Dorsolateral prefrontal cortex (tissue), 122 donors: ENCODE measurements at places on chromosomes 12 and 14. TPM values are rescaled to one million over a fixed set of nuclear protein-coding genes. Genes with fewer than 3 reads are reported as not detected.
A peak's percentile ranks its signal among the peaks of the same experiment; 100 is the strongest.

DNA sequence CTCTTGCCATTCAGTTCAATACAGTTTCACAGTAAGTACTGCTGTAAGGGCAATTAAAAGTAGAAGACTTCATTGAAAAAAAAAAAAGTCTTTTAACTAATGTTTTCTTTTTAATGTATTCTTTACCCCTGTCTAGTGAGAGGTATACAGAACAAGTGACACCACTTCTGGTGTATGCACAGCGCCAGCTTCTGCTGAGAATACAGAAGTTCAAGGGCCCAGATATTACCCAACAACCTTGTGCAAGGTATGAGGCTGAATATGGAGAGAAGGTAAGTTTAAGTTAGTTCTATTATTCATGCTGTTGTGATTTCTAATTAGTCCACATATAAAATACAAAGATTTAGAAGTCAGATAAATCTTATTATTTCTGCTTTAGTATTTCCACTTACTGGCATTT lies 168.7 kb downstream of the CFAP54 start:
- DNase-seq, result no peak

- peak; percentile 39 for DNase-seq
Measured at GRCh38 chr12:58655375-58655774, 264.9 kb downstream of the LRIG3 start.

DNA sequence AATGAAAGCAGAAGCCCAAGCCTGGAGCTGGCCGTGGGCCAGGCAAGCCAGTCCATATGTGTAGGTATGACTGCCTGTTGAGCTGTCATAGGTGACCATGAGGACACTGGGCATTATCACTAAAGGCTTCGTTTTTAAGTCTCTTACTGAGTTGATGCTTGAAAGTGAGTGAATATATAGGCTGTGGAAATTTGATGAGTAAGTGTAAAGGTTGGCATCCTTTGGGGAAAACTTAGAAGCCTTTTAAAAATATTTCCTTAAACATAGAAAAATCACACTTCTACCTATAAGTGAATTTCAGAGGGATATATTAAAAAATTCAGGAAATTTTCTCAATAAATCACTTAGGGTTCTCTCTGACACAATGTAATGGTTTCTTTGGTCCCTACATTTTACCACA lies 396.5 kb downstream of the FOXG1 start:
- no peak for DNase-seq

Gene CLEC4A
- total RNA-seq, result not detected
